Stimulated activated CD8-positive, alpha-beta memory T cell treated with anti-CD3 and anti-CD28 coated beads, Interleukin-15, amount 100 ng/mL, for 48 hours (primary cell): ENCODE measurements at places on chromosomes 5 and 9.

- no peak for DNase-seq
Measured at GRCh38 chr5:37090781-37091180, 158.4 kb downstream of the CPLANE1 start.

DNA sequence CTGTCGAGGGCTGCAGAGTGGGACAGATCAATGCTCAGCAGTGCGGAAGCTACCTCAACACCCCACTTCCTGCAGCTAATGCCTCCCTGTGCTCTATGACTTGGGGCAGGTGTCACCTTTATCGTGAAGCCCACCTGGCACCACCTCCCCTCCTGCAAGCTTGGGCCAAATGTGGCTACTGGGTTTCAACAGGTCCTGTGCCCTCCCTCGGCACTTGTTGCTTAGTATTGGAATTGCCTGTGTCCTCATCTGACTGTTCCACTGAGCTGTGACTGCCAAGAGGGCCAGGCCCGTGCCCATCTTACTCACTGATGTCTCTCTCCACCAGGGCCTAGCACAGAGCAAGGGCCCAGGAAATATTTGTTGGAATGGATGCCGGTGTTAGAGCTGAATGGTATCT lies 9.4 kb downstream of the SLC27A4 start:
- no peak for DNase-seq

DNA sequence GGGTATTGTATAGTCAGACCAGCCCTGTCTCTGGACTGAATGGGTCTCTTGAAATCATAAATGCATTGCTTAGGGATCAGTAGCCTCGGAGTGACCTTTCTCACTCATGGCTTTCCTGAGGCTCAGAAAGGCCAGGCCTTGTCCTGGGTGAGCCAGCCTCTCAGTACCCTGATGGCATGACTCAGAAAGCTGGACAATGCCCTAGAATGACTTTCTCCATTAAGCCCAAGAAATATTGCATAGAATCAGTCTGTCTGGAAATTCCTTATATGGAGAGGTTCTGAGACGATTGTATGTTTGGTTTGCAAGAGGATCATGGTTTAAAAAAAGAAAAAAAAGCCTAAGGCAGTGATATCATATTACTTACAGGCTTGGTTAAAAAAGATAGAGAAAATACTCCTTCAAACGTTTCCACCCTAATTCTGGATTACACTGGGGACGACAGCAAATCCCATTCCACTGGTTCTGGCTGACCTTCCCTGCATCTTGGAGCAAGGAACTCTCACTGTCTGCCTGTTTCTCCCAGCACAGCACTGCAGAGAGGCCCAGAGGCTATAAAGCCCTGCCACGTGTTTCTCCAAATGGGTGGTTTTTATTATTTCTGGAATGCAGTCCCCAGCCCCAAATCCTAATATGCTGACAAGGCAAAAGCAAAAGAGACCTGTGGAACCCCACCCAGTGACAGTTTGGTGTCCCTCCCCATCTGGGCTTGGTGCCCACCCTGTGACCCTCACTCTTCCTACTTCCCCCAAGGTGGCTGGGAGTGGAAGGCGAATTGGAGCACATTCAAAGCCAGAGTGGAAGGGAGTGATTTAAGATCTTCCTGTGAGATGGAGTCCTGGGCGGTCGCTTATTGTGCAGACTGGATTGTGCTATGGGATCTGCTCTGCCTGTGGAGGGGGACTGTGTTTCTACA lies 34.4 kb downstream of the MAP1B start:
- no peak for DNase-seq

- DNase-seq = no peak
Measured at GRCh38 chr9:110745676-110746075, 77.1 kb downstream of the MUSK start.

GRCh38 chr5:132026516-132027008 lies 15.1 kb upstream of the ACSL6 start:
- peak; percentile 58 for DNase-seq

DNA sequence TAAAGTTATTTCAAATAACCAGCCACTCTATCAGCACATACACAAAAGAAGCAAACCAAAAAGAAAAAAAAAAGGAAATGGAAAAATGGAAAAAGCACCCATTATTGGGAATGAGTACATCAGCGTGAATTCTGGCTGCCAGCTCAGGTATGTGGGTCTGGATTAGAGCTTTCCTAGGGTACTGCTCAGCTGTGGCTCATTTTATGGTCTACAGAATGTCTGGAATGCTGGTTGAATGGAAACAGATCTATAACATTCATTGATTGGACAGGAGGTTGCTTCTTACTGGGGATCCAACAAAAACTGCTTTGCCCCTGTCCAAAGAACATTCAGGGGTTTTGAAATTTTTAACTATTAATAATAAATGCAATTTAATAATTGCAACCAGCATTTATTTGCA lies 3.9 kb upstream of the CAST start:
- no peak for DNase-seq

DNA sequence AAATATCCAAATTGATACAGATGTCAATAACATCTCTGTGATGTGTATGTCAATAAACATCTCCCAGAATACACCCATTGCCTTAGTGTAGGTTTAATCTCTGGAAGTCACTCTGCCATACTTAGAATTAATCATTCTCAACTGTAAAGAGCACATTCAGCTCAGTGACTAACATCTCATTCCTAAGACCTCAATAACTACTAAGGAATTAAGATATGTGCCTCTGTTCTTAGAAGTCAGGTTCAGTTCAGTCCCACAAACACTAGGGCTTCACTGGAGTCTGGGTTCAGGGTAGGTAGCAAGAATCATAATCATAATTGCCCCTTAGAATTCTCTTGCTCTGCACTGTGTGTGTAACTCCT lies 31.7 kb downstream of the UGCG start:
- DNase-seq = no peak

GRCh38 chr5:36950586-36951457 lies 74.3 kb downstream of the NIPBL start:
- no peak for DNase-seq
